Foreskin fibroblast (primary cell): ENCODE measurements at places on chromosomes 7 and 10.

GRCh38 chr10:121668314-121669027 lies 70.2 kb upstream of the FGFR2 start:
- DNase-seq = no peak

- no peak for DNase-seq
These were observed 1.7 kb upstream of the ANKRD22 start for GRCh38 chr10:88853155-88853881.

DNA sequence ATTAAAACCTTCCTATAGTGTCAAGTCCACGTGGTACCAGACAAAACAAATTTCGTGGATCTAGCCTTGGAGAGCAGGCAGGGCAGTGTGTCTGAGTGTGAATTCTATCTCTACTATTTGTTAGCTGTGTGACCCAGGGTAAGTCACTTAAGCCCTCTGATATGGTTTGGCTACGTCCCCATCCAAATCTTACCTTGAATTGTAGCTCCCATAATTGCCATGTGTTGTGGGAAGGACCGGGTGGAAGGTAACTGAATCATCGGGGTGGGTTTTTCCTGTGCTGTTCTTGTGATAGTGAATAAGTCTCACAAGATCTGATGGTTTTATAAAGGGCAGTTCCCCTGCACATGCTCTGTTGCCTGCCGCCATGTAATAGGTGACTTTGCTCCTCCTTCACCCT lies 2.8 kb upstream of the NPFFR1 start:
- no peak for DNase-seq

- DNase-seq = peak; percentile 20
These were observed 82.7 kb upstream of the GPR22 start for GRCh38 chr7:107387128-107387527.

- no peak for DNase-seq
These were observed 11.6 kb downstream of the CYP3A43 start for GRCh38 chr7:99839287-99840021.

DNA sequence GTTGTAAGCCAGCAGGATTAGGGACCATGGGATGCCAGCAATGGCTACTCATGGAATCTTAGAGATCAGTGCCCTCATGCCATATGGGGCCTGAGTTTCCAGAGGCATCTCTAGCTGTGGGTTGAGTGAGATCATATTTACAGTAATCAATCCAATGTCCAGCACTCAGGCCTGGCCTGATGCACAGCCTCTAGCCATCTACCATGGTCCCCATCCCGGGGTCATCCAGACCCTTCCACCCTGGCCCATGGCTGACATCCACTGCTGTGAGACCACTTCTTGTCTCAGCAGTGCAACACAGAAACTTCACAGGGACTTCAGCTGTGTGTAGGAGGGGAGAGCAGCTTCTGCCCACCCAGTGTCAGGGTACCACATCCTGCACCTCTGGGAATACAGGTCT lies 6.5 kb upstream of the ADCY1 start:
- no peak for DNase-seq

DNA sequence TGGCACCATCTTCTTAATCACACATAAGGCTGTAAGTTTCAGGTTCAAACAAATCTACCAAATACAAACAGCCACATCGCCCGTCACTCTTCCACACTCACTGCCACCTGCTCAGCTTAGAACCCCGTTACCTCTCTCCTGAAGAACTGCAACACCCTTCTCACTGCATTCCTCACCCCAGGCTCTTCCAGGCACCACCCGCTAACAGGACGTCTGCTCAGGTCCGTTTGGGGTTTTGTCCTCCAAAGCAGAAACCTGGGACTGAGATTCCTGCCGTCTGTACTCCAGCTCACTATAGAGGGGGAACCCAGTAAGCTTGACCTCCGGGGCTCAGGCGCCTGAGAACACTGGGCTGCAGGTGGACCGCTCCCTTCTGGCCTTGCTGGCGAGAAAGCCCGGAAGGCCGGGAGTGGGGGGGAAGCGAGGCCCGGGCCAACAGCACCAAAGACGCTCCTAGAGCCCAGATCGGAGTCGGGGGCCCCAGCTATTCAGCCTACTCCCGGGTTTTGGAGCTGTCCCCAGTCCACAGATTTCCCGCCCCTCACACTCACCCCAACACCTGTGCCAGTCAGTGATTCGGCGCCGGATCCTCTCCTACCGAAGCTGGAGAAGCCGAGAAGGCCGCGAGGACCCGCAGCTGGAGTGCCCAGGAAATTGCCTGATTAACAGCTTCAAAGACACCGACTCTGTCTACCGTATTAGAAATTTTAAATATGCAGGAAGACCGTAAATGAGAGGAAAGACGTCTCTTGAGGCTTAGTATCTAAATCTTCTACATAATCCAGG lies at the start of gene AP3M1:
Gene AP3M1 (minus strand): TSS at position 625 of the 786 bp plus-strand sequence. CDS start 12,449 bp downstream, outside the sequence.
- no peak for DNase-seq

DNA sequence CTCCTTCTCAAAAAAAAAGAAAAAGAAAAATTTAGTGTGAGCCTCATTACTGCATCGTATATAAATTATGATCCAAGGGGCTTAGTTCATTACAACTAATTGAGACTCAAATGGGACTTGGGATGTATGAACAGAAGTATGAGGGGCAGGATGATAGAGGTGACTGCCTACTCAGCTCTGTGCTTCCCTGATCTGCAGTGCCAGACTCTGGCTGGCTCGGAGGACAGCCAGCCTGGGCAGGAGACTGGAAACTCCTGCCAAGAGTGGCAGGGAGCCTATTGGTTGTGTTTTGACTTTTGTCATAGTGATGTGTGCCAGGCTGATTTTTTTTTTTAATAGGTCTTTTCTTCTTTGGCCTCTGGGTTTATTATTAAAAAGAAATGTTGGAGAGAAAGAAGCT lies 73.8 kb upstream of the GTF2IRD1 start:
- DNase-seq = no peak

GRCh38 chr7:134695321-134695860 lies 48.7 kb downstream of the BPGM start:
- peak; percentile 83 for DNase-seq

DNA sequence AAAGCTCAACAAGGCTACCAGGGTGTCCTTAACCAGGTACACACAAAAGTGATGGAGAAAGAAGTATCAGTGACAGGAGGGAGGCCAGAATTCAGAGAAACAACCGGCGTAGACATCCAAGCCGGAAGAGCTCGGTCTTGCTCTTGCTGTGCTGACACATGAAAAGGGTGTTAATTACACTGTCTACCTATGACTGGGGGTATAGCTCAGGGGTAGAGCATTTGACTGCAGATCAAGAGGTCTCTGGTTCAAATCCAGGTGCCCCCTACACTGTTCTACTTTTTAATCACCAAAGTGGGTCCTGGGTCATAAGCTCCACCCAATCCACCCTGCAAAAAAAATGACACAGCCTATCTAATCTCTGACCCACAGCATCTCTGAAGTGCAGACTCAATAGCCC lies 86.9 kb upstream of the ZNF746 start:
- DNase-seq = no peak

DNA sequence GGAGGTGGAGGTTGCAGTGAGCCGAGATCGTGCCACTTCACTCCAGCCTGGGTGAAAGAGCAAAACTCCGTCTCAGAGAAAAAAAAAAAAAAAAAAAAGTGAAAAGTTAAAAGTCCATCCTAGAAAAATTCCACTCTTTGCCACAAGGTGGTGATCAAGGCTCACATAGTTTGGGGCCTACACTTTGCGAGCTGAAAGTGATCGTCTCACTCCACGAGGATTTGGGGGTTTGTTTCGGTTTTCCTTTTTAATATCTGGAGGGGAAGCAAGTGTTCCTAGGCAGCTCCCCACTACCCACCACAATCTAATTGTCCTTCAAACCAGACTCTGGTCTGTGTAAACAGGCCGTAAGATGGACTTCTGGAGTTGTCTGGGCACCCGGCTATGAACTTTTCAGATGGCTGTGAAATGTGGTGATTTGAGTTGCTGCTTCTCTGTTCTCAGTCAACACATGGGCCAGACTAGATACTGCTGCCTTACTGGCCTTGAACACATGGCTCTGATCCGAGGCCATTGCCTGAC lies 27.1 kb downstream of the PRLHR start:
- peak; percentile 78 for DNase-seq

GRCh38 chr7:37323966-37324365 lies 124.7 kb downstream of the ELMO1 start:
- DNase-seq = no peak

DNA sequence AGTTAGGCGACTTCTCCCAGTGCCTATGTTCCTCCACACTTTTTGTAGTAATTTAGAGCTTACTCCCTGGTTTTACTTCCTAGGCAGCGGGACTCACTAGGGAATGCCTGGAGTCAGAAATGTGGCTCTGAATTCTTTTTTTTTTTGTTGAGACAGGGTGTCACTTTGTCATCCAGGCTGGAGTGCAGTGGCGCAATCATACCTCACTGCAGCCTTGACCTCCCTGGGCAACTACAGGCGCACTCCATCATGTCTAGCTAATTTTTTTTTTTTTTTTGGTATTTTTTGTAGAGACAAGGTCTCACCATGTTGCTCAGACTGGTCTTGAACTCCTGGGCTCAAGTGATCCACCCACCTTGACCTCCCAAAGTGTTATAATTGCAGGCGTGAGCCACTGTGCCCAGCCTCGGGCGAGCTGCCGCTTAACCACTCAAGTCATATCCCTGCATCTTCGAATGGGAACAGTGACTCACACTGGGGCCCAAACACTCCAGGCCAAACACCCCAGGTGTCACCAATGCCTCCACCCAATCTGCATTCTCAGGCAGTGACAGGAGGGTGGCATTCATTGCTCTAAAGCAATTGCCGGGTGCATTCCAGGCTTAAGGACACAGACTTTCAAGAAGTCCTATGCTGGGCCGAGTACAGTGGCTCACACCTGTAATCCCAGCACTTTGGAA lies 19.6 kb downstream of the RGS10 start:
- DNase-seq = no peak

DNA sequence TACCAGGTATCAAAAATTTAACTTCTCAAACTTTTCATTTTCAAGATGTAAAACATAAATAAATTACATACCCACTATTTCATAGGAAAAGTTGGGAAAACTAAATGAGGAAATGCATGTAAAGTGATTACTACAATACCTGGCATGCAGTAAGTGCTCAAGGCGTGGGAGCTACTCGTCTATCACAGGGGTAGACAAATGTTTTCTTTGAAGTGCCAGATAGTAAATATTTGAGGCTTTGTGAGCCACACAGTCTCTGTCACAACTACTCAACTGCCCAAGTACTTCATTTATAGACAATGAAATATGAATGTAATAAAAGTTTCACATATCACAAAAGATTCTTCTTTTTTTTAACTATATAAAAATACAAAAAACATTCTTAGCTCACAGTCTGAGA lies 96.4 kb upstream of the PCGF5 start:
- DNase-seq = no peak

DNA sequence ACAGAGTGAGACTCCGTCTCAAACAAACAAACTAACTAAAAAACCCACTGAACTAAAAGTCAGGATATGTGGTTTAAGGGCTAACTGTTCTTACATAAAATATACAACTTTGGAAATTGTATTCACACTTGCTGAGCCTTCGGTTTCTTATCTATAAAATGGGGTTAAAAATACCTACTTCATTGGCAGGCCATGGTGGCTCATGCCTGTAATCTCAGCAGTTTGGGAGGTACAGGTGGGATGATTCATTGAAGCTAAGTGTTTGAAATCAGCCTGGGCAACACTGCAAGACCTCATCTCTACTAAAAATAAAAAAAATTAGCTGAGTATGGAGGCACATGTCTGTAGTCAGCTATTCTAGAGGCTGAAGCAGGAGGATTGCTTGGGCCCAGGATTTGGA lies 115.4 kb upstream of the KLF6 start:
- no peak for DNase-seq

DNA sequence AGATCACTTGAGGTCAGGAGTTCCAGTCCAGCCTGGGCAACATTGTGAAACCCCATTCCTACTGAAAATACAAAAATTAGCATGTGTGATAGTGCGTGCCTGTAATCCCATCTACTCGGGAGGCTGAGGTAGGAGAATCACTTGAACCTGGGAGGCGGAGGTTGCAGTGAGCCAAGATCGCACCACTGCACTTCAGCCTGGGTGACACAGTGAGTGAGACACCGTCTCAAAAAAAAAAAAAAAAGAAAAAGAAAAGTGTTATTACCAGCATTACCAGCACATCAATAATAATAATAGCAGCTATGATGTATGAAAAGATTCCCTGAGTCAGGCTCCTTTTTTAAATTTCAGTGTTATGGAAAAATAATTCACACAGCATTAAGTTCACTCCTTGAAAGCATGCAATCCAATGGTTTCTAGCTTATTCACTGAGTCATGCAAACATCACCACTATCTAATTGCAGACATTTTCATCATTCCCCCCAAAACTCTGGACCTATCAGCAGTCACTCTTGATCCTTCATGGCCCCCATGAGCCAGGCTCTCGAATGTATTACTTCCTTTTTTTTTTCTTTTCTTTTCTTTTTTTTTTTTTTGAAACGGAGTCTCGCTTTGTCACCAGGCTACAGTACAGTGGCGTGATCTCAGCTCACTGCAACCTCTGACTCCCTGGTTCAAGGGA lies 228.4 kb downstream of the FANK1 start:
- DNase-seq = no peak

- no peak for DNase-seq
These were observed 236.0 kb downstream of the INHBA start for GRCh38 chr7:41466760-41467384.

DNA sequence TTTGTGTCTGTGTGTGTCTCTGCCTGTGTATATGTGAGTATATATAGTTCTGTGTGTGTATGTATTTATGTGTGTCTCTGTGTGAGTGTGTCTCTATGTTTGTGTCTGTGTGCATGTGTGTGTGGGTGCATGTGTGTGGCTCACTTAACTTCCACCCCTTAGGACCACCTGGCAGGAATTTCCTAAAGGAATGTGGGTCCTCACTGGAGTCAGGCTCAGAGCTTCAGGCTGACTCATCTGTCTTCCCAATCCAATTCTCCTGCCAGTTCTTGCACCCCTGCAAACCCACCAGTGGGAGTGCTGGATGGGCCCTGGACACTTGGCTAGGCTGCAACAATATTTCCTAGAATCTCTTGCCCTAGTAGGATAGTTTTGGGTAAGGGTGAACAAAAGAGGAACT lies 70.2 kb upstream of the GRB10 start:
- DNase-seq = no peak
